ENCODE measurements at places on chromosomes 11 and 22.

DNA sequence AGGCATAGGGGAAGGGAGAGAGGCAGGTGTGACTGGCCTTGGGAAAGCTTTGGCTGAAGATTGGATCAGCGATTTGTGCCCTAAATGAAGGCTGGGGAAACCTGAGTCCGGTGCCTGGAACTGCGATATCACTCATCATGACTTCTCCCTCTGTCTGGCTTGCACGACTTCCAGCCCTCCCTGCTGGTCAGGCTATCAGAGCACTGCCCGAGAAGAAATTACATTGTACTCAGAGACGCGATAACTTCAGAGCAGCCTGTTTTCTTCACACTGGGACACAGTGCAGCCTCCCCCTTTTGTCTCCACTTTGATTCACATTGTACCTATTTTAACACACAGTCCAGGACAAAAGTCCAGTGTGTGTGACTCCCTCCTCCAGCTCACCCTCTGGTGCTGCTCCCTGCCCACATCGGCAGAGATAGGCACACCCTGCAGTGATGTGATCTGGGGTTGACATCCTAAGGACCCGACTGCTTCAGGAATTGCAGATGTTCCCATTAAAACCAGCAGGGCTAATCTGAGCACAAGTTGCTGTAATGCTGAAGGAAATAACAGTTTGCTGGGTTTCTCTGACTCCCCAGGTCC is 62.1 kb upstream of the CADM1 start:
- no peak for DNase-seq

DNA sequence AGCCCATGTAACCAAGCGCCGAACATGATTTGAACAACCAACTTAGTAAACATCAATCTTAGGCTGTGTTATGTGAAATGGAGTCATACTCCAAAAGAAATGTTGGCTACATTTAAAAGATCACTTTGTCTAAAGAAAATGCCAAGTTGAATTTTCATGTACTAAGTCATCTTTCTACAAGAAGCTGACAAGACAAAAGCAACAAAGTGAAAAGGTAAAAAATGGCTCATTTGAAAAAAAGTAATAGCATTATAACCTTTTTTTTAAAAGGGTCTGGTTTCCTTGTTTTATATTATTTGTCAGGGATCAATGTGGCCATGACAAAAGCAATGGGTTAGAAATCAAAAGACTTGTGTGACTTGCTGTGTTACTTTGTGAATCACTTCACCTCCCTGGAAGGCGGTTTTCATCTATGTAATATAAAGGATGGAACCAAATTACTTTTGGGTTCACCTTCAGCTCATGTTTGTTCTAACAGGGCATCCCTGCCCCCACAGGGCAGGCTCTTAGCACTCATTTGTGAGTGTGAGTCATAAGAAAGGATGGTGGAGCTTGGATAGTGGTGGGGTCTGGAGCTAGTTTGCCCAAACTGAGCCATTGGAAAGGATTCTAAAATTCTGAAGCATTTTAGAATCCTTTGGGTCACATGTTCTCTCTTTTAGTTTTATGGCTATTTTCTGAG is 131.9 kb upstream of the MTMR2 start:
- DNase-seq, result no peak

- no peak for DNase-seq
Measured at GRCh38 chr22:37844904-37845329, 783 bp upstream of the ANKRD54 start.

DNA sequence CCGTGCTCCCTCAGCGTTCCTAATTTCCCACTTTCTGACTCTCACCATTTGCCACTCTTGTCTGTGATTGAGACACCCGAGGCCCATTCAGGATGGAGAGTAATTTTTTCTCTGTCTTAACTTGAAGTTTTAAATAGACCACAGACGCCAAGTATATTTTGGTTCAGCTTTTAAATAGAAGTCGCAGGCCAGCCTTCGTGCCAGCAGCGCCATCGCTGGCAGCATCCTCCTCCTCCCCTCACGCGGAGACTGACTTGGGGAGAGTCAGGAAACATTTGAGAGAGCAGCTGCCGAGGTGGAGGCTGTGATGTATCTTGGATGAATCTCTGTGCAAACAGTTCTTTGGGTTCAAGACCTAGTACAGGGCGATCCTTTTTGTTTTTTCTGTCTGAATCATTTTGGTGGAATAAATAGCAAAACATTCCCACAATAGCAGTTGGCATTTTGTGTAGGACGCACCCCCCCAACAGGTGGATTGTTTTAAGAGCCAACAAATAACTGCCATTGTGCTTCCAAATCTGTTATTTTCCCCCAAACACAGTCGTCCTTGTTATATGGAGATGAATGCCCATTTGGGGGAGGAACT is 889 bp upstream of the DMC1 start:
- DNase-seq, result peak; percentile 50

GRCh38 chr11:123122852-123123251 is 60.9 kb upstream of the HSPA8 start:
- DNase-seq, result no peak

DNA sequence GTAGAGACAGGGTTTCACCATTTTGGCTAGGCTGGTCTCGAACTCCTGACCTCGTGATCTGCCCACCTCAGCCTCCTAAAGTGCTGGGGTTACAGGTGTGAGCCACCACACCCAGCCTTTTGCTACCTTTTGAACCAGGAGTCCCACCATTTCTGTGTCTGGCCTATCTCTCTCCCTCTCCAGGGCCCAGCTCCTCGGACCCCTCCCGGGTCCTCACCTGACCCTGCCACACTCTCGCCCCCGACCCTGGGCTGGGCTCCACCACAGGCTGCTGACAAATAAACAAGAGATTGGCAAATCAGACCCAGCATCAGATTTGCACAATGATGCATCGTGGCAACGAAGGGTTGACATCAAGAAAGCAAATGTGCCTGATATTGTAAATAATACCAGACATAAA is 8.8 kb downstream of the KRTAP5-5 start:
- no peak for DNase-seq

- no peak for DNase-seq
Measured at GRCh38 chr11:36622431-36623136, 24.5 kb upstream of the RAG2 start.

DNA sequence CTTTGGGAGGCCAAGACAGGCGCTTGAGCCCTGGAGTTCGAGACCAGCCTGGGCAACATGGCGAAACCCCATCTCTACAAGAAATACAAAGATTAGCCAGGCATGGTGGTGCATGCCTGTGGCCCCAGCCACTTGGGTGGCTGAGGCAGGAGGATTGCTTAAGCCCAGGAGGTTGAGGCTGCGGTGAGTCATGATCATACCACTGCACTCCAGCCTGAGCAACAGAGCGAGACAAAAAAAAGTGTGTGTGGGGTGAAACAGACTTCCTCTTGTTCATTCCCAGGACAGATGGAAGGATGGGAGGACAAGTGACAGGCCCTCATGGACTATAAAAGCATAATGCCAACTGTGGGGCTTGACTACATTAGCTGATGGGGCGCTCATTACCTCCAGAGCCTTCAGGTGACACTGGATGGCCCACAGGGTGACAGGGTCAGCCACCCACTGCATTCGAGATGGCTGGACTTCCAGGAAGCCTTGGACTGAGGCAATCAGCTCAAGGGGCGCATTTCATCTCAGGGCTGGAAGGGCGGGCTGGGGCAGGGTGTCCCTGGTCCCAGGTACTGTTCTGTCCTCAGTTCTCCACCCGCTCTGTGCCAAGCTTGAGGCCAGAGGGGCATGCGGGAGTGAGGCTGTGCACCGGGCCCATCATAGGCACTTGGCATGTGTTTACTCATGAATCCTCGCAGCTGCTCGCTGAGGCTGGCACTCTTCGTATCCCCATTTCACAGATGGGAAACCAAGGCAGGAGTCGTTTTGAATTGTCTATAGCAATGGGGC is 12.5 kb downstream of the NPTXR start:
- peak; percentile 25 for DNase-seq

- peak; percentile 93 for DNase-seq
Measured at GRCh38 chr11:1694064-1694845, 2.7 kb upstream of the KRTAP5-6 start.

GRCh38 chr11:22832315-22833015 is 2.9 kb upstream of the SVIP start:
- DNase-seq, result no peak

- no peak for DNase-seq
Measured at GRCh38 chr11:120835601-120836228, 188.2 kb upstream of the TBCEL start.

DNA sequence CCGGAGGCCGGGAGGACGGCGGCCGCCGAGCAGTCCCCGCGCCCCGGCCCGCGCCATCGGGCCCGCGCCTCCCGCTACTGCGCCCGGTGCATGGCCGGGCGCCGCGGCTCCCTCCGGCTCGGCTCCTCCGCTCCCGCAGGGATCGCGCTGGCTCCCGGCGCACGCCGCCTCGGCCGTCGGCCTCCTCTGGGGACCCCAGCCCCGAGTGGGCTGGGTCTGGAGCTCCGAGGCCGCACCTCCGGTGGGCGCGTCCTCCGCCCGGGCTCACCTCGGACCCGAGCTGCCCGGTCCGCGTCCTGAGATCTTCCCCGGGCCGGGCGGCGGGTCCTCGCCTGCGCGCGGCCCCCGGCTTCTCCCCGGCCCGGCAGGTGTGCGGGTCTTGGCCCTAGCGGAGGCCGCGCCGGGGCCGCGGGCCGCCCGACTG is 251 bp downstream of the SHISA8 start:
- no peak for DNase-seq

DNA sequence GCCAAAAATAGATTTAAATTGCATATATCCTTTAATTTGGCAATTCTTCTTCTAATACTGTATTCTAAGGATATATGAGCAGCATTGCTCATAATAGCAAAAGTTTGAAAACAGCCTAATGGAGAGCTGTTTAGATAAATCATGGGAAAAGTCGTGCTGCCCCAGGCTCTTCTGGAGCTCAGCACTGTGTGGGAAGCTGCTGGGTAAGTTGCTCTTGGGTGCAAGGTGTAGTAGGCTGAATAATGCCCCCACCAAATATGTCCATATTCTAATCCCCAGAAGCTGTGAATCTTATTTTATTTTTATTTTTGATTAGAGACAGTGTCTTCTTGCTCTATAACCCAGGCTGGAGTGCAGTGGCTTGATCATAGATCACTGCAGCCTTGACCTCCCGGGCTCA is 34.9 kb upstream of the WEE1 start:
- no peak for DNase-seq

- DNase-seq, result no peak
Measured at GRCh38 chr22:17990942-17991341, 33.4 kb downstream of the MICAL3 start.

- DNase-seq, result peak; percentile 85
Measured at GRCh38 chr22:29306835-29307595, 565 bp downstream of the GAS2L1 start.

- no peak for DNase-seq
Measured at GRCh38 chr22:42958937-42959336, 56.0 kb downstream of the PACSIN2 start.

GRCh38 chr11:4127357-4127756 is 32.8 kb downstream of the RRM1 start:
- no peak for DNase-seq

- no peak for DNase-seq
Measured at GRCh38 chr11:122777343-122777742, 61.0 kb upstream of the CRTAM start.

DNA sequence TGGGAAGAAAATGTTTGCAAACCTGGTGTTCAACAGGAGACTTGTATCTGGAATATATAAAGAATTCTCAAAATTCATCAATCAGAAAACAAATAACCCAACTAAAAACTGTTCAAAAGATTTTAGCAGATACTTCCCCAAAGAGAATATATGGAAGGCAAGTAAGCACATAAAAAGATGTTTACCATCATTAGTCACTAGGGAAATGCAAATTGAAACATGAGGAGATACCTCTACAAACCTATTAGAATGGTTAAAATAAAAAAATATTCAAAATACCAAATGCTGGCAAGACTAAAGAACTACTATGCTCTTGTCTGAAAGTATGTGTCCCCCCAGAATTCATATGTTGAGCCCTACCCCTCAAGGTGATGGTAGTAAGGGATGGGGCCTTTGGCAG is 8.6 kb downstream of the EXPH5 start:
- no peak for DNase-seq

GRCh38 chr22:28408709-28409108 is 270.9 kb downstream of the TTC28 start:
- DNase-seq, result no peak

GRCh38 chr11:43124272-43124935 is 187.4 kb upstream of the API5 start:
- no peak for DNase-seq

- DNase-seq, result no peak
Measured at GRCh38 chr11:86120807-86121206, 51.9 kb upstream of the PICALM start.

DNA sequence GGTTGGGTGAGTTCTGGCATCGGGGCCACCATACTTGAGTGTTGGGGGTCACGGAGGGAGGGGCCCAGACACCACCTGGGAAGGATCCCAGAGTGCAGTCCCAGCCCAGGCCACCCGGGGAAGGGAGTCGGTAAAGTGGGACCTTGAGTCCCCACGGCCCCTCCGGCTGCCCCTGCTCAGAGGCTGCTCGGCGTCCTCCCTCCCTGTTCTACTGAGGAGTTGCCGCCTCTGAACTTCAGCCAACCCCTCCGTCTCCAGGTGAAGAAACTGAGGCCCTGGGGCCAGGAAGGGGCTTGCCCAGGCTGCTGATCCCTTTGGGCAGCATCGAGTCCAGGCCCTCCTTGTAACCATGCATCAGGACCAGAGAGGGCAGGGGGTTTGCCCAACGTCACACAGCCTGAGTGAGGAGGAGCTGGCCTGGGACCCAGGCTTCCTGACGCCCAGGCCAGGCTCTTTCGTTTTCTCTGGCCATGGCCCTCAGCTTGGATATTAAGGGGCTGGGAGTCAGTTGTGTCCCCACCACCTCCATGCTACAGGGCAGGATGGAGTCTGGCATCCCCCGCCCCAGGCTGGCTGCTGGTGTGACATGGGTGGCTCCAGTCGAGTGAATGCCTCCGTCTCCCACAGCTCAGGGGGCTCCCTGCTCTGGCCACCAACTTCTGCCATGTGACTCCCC is 1.3 kb downstream of the PARVG start:
- no peak for DNase-seq

DNA sequence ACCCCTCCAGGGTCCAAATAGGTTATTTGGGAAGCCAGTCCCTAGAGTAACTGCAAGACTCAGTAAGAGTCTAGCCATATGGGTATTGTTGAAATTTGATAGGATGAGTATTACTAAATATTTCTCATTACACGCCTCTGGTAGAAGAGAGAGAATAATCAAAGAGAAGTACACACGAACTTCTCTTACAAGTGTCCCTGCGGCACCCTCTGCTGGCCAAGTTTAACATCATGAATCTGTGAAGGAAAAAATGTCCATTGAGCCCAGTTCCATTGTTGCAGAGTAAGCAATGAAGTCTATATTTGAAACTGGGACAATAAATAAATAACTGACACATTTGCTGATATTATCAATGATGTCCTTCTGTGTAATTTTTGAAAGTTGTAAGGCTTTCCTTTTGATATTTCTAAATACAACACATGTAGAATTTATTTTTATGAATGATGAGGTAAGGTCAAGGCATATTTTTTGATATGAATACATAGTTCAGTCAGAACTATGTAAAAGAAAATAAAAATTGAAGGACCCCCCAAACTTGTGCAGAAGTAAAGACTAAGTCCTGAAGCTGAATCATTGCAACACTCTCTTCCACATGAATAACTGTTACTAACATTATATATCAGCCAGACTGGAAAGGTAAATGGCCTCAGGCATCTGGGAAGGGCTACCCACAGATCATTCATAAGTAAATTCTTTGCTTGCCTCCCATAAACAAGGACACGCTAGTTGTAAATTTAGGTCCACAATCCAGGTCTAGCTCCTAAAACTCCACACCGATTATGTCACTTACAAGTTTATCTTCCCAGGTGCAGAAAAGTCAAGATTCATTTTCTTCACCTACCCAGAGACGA is 10.0 kb downstream of the OR51L1 start:
- no peak for DNase-seq

All from mucosa of descending colon (tissue), 3 donors.